ENCODE measurements at places on chromosomes 6 and 20.

GRCh38 chr6:87784690-87785089, 82.7 kb upstream of the AKIRIN2 start:
- DNase-seq = no peak

- peak; percentile 62 for DNase-seq
Measured at GRCh38 chr6:134447423-134447822, 129.5 kb upstream of the SGK1 start.

DNA sequence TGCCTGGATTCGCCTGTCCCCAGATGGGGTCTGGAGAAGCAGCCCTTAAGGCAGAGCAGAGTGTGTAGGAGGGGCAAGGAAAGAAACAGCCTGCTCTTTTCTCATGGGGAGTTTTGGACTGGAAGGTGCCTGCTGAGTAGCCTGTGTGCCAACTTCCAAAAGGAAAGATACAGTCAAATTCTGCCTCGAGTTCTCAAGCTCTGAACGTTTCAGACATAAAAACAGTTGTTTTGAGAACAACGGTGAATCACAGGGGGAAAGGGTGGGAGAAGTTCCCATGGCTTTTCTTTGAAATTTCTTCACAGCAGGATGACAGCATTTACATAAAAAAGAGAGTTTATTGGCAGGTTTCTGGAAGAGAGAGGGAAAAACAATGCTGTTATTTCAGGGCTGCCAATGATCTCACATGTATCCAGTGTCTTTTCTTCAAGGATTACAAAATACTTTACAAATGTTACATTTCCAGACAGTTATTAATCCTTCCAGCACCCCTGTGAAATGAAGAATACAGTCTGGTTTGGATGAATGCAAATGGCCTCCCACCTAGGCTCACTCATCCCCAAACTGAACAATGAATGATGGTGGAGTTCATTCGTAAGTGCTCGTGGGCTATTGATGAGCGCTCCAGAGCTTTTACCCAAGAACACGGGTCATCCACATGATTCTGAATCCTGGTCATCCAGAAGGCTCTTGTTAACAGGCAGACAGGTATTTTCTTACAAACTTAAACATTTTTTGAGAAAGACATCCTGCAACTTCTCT, 33.8 kb upstream of the ECI2 start:
- no peak for DNase-seq

DNA sequence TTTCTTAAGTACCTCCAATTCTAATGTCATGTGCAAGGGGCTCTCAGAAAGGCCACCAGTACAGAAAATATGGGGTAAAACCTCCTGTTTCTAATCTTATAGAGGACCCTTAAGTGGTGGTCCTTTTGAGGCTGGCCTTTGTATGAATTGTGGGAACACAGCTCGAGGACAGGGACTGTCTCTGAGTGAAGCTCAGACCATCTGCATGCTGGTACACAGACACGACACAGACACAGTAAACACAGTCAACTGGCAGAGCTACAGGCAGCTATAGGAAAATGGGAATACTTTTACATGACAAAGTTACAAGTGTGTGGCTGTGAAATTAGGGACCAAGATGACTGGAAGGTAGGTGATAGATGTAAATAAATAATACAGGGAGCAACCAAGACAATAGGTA, 143.9 kb upstream of the PREP start:
- no peak for DNase-seq

- no peak for DNase-seq
Measured at GRCh38 chr20:52275181-52275691, 83.7 kb upstream of the ZFP64 start.

GRCh38 chr6:156977527-156978291, 200.5 kb downstream of the ARID1B start:
- DNase-seq = no peak

DNA sequence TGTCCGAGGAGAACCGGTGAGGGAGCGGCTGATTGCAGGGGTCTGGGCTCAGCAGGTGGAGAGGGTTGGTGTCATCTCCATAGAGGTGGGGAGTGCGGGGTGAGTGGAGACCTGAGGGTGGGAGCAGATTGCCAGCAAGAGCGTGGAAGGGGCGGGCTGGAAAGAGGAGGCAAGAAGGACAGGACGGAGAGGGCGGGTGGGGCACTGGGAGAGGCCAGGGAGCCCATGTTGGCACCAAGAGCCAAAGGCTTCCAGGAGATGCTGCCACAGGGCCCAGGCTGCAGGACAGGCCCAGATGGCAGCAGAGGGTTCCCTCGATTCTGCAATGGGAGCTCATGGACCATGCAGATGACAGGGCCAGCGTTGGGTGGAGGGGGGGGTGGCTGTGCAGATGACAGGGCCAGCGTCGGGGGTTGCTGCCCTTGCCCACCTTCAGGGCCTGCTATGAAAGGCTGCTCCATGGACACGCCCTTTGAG, 105.4 kb downstream of the TMEM242 start:
- DNase-seq = no peak

- DNase-seq = peak; percentile 11
Measured at GRCh38 chr6:90859612-90860011, 272.7 kb upstream of the MAP3K7 start.

DNA sequence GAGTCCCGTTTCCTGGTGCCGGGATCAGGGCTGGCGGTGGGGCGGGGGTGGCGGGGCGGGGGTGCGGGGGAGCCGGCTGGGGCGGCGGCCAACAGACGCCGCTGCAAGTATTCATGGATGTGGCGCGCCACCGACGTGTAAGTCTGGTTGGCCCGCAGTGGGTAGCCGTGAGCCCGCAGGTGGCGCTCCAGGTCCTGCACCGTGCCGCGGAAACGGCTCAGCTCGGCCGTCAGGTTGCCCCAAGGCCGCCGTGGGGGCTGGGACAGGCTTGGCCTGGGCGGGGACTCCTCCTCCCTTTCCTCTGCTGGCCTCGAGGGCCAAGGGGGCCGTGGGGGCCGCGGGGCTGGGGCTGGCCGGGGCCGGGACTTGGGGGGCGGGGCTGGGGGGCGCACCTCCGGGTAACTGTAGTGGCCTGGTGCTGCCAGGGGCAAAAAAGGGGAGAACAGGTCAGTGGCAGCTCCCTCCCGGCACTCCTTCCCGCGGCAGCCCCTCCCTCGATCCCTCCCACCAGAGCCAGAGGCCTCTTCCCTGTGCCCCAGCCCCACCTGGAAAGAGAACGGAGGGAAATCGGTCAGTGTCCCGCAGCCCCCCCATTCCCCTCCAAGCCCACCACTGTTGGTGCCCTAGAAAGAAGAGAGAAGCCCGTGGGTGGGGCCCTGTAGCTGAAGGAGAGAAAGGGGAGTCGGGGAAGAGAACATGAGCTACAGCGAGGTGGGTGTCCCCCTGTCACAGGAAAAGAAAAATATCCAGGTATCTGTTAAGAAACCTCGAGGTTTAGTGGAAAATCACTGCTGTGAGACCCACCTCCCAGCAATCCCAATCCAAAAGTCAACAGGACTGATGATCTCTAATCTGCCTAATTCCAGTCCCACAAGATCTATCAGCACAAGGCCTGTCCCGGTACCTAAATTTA, 21.3 kb downstream of the TNXB start:
- peak; percentile 93 for DNase-seq

GRCh38 chr6:40778196-40778595, 191.0 kb upstream of the LRFN2 start:
- no peak for DNase-seq

DNA sequence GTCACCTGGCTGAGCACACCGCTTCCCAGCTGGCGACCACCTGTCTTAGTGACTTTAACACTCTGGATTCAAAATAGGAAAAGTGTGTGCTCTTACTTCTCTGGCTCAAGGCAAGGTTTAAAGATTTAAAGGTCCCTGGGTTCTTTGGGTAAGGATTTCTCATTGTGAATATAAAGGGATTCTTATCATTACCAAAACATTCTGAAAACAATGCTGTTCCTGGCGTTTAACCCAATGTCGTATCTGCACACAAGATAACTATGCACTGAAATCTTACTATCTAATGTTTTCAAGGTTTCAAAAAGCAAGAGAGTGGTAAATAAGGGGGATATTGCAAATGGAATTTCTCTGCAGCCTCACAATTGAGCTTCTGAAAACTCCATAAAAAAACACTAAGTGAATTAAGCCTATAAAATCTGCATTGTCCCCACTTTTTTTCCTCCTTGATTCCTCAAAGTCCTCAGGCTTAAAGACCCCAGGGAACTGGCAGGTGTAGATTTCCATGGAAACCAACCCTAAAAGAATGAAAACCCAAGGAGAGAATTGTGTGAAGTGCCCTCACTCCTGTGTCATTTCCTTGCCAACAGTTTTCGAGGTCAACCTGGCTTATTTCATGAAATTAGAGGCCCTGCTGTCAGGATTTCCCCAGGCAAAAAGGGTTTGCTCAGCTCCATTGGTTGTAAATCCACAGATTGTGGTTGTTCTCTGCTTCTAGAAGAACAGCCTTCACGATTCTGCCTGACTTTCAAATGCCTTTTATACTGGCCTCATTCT, 44.0 kb downstream of the BMP2 start:
- peak; percentile 27 for DNase-seq

DNA sequence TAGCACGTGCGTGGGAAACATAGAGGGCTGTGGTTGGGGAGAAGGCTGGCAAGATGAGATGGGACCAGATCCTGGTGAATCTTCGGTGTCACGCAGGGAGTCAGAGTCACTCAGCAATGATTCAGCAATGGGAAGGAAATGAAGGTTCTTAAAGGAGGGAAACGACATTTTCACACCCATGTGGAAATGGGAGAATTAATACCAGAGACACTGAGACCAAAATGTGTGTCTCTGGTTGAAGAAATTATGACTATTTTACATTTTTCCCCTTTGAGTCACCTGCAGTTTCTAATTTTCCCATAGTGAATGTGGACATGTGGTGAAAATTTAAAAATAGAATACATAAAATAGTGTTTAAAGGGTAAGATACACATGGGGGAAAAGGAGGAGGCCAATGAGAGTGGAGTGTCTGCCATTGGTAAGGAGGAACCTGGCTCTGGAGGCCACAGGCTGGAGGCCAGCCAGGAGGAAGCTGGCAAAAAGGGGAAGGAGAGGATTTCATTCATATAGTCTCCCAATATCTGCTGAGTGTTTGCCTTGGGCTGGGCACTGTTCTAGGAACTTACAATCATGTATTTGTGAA, 17.5 kb downstream of the NRN1 start:
- no peak for DNase-seq

DNA sequence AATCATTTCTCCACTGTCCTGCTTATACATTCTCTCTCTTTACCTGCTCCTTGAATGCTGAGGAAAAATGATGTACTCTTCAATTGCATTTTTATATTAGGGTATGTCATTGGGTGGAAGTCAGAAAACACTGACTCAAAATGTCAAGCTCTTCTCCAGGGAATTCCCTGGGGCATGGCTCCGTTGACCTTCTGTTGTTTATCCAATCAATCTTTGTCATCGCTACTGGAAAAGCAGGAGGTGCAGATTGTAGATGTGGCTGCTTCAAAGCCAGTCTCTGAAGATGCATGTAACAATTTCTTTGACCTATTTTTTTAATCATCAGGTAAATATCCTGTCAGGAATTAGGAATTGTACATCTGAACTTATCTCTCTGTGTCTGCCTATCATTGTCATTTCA, 63.9 kb upstream of the TENT5A start:
- no peak for DNase-seq

- no peak for DNase-seq
Measured at GRCh38 chr6:134698228-134698627, 251.7 kb downstream of the ALDH8A1 start.

GRCh38 chr6:94341173-94341572, 921.8 kb upstream of the EPHA7 start:
- no peak for DNase-seq

GRCh38 chr6:128580224-128581110, 60.1 kb upstream of the PTPRK start:
- DNase-seq = no peak

DNA sequence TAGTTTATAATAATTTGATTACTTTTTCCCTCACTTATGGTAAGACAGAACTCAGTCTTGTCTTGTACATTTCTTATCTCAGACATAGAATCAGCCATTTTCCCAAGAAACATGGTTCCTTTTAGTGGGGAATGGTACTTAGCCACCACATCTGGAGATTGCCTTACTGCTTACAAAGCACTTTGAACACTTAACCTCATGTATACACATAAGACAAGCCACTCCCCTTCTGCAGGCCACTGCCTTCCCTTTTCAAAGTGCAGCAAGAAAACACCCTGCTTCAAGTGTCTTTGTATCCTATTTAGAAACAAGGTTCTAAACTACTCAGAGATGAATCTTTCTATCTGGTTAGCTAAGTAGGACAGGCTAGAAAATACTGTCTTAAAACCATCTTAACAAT, 159.2 kb downstream of the UBE3D start:
- DNase-seq = peak; percentile 29

GRCh38 chr6:90151576-90152422, 144.8 kb downstream of the BACH2 start:
- DNase-seq = no peak

GRCh38 chr6:73062837-73063236, 162.5 kb downstream of the KHDC1L start:
- peak; percentile 45 for DNase-seq

- no peak for DNase-seq
Measured at GRCh38 chr20:10547276-10548114, 112.4 kb downstream of the SLX4IP start.

- DNase-seq = peak; percentile 88
Measured at GRCh38 chr6:34414999-34415858, 10.6 kb downstream of the RPS10 start.

DNA sequence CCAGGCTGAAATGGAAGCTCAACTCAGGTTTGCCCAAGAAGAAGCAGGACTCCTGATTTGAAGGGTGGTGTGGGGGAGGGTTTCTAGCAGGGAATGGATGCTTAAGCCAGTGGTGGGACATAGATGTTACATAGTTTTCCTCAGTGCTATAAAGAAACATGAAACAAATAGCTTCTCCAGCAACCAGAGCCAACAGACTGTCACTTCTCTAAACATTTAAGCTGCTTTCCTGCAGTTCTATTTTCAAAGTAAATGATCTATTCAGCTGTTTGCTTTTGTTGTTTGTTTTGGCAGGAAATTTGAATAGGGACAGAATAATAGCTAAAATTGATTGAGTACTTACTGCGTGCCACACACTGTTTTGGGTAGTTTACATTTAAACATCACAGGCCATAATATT, 169.0 kb downstream of the UST start:
- DNase-seq = no peak

DNA sequence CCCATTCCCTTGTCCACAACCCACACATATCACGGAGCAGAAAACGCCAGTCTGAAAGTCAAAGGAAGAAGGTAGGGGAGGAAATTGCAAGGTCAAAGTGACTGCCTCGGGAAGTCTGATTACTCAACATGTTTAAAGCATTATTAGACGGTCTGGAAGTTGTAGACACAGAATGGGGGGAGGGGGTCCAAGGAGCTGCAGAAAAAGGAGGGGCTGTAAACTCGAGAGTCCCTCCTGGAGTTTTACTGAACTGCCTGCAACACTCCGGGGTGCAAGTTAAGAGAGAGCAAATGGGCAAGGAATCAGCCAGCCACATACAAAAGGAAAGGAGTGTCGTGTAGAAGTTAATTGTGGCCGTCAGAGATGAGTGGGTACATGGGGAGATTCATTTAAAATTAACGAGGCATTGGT, 417.7 kb upstream of the JARID2 start:
- DNase-seq = no peak

- DNase-seq = no peak
Measured at GRCh38 chr6:149268146-149268545, 49.4 kb upstream of the TAB2 start.

All from cardiac muscle cell (in vitro differentiated cells and primary cell).